ENCODE measurements at places on chromosomes 16 and 17. TPM values are rescaled to one million over a fixed set of nuclear protein-coding genes. Genes with fewer than 3 reads are reported as not detected.

PDIA2 gene
- total RNA-seq: not detected

VTN gene
- total RNA-seq: 0.21 TPM

CDH16 gene
- total RNA-seq: not detected

ZP2 gene
- not detected for total RNA-seq

HSPB9 gene
- total RNA-seq: 0.11 TPM

GRCh38 chr17:74528491-74529199 is 2.6 kb downstream of the CD300LB start:
- peaks cover 7% of the 10 kb centered on the region for H3K27me3 ChIP-seq
- DNase-seq: no peak
- H3K4me3 ChIP-seq: no peak overlapping the region
- no peak overlapping the region for H3K27ac ChIP-seq
- no peaks in the 10 kb centered on the region for H3K36me3 ChIP-seq

- H3K27me3 ChIP-seq: no peaks in the 10 kb centered on the region
- no peak overlapping the region for H3K4me3 ChIP-seq
- no peak for DNase-seq
- H3K36me3 ChIP-seq: no peaks in the 10 kb centered on the region
- no peak overlapping the region for H3K27ac ChIP-seq
Measured at GRCh38 chr17:35293151-35293847, 50.4 kb downstream of the SLFN5 start.

GRCh38 chr17:2963332-2964027 is 99.9 kb downstream of the OR1D5 start:
- no peak overlapping the region for H3K27ac ChIP-seq
- no peaks in the 10 kb centered on the region for H3K27me3 ChIP-seq
- H3K4me1 ChIP-seq: no peaks in the 10 kb centered on the region
- H3K4me3 ChIP-seq: no peak overlapping the region
- H3K36me3 ChIP-seq: peaks cover 4% of the 10 kb centered on the region
- DNase-seq: no peak

DNA sequence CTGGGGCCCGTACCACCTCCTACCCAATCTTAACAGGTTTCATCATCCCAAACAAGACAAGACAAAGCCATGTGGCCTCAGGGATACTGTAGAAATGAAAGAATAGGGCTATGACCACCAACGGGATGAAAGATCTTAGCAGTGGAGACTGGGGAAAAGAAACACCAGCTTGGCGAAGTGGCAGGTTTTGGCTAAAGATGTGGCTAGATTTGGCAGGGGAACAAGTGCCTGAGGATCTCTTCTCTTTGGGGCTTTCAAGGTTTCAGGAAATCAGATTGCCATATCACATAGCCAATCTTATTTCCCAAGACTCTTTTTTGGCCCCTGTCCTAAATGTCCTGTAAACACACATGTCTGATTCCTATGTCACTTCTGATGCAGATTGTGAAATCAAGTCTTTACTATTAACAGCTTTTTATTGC is 6.9 kb downstream of the KRT24 start:
- no peak overlapping the region for H3K4me3 ChIP-seq
- H3K36me3 ChIP-seq: no peaks in the 10 kb centered on the region
- peaks cover 8% of the 10 kb centered on the region for H3K27me3 ChIP-seq
- no peak overlapping the region for H3K27ac ChIP-seq

GRCh38 chr16:85768199-85768598 is 17.3 kb upstream of the C16orf74 start:
- peaks cover 1% of the 10 kb centered on the region for H3K27me3 ChIP-seq
- no peak for DNase-seq
- H3K4me1 ChIP-seq: no peaks in the 10 kb centered on the region
- H3K4me3 ChIP-seq: no peak overlapping the region

- H3K4me1 ChIP-seq: peaks cover 2% of the 10 kb centered on the region
- no peaks in the 10 kb centered on the region for H3K36me3 ChIP-seq
- H3K27ac ChIP-seq: no peak overlapping the region
Measured at GRCh38 chr17:74165797-74166365, 37.6 kb upstream of the RPL38 start.

GRCh38 chr17:17917394-17917793 is 54.8 kb downstream of the TOM1L2 start:
- H3K27ac ChIP-seq: no peak overlapping the region
- DNase-seq: no peak
- no peak overlapping the region for H3K4me3 ChIP-seq

All from activated CD4-positive, alpha-beta T cell treated with anti-CD3 and anti-CD28 coated beads for 36 hours (primary cell).